Left lobe of liver (tissue), 2 donors: ENCODE measurements at places on chromosomes 11 and 22.

- no peak for DNase-seq
Measured at GRCh38 chr11:117766576-117766975, 30.4 kb downstream of the DSCAML1 start.

- no peak for DNase-seq
Measured at GRCh38 chr11:85951049-85951405, 95.8 kb downstream of the CCDC83 start.

DNA sequence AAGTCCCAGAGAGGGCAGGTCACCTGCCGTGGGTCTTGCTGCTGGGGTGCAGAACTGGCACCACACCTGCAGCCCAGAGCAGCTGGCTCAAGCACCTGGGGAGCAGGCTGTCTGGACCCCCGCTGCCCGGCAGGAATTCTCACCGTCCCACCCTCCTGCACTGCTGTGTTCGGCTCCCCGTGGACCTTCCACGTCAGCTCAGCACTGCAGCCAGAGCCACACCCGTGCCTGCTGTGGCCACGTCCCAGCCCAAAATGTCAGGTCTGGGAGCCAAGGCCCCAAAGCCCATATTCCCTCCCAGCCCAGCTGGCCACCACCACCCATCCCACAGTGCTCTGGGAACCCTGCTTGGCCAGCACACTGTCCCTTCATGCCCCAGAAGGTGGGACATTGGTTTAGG, 28.0 kb upstream of the MYRF start:
- DNase-seq, result no peak

DNA sequence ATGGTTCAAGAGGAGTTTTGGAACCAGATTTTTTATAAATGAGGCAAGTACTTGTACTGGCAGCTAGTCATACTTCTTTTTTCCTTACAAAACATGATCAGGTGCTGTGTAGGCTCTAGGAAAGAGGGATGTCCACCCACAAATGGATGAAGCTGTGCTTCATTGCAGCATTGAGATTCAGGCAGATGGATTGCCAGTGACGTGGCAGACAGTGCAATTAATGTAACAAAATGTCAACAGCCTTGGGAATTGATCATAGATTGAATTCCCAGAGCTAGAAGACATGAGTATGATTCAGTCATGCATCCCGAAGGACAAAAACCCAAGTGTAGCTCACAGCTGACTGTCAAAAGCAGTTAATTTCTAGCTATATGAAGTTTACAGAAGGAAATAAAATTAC, 99.2 kb upstream of the RASSF10 start:
- DNase-seq, result no peak

DNA sequence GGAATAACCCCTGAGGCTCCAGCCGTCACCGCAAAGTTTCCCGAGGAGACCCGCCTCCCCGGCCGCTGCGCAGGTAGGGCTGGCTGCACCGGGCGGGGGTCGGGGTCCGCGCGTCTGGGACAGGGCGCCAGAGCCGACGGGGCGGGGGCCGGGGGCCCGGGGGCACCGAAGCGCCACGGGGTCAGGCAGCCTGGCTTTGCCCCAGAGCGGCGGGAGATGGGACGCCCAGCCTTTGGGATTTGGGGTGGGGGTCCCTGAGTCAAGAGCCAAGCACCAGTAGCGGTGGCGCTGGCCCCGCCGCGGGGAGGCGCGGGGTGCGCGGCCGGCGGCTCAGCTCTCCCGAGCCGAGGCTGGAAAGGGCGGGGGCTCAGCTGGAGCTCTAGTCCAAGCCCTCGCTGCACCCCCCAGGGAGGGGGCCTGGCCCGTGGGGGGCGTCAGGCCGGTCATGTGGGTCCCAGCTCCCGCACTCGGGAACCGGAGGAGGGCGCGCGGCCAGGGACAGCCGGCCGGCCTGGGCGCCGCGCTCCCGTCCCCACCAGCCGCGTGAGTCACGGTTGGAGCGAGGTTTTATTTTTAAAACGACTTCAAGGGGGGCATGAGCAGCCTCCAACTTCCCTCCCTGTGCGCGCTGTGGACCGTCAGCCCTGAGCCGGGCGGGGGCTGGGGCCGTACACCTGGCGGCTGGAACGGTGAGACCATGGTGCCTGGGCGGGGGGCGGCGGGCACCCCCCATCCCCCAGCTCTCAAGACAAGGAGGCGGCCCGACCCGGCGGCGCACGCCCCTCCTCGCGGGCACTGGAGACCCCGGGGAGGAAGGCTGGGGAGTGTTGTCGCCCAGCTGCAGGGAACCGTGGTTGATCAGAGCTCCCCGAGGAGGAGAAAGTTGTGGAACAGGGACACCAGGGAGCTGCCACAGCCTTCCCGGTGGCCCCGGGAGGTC, 626 bp downstream of the FLRT1 start:
- DNase-seq, result no peak

DNA sequence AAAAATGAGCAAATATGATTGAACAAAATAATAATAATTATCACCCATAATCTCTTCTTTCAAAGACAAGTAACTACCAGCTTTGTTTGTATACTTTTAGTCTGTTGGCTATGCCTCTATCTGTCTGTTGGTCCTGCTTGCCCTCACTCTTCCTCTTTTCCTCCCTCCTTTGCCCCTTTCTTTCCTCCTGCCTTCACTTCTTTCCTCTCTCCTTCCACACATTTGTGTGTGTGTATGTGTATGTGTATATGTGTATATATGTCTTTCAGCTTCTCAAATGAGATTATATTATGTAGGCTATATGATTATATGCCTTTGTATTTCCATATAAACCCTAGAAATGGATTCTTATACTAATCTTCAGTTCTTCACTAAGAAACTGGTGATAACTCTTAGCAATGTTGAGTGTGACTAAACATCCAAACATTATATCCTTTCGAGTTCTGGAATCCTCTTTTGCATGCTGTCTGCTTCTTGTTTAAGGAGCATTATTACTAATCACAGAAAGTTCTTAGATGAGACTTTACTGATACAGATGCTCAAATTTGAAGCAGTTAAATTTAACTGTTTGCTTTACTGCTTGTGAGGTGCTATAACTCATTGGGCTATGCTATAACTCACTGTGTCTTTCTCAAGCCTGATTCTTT, 219.1 kb downstream of the TMEM135 start:
- no peak for DNase-seq

- no peak for DNase-seq
Measured at GRCh38 chr22:44369916-44370801, 57.4 kb upstream of the SHISAL1 start.

DNA sequence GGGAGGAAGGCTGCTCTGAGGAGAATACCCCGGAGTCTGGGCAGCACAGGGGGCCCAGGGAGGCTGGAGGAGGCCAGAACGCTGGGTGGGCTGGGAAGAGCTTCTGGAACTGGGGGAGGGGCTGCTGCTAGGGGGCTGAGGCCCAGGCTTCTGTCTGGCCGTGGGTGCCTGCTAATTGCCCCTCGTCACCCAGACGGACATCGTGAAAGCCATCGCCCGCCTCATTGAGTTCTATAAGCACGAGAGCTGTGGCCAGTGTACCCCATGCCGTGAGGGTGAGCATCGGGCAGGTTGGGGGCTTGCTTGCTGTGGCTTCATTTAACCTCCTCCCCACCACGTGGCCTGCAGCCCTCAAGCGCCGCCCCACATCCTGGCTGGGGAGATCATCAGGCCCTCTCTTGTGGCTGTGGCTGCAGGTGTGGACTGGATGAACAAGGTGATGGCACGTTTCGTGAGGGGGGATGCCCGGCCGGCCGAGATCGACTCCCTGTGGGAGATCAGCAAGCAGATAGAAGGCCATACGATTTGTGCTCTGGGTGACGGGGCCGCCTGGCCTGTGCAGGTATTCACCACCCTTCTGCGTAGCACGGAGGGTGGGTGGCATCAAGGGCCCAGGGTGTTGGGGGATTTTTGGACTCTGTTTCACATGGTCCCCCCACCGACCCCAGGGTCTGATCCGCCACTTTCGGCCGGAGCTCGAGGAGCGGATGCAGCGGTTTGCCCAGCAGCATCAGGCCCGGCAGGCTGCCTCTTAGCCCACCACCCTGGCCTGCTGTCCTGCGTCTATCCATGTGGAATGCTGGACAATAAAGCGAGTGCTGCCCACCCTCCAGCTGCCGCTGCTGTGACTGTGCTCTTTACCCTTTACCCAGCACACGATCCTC, 5.2 kb downstream of the NDUFV1 start:
- no peak for DNase-seq

- DNase-seq, result no peak
Measured at GRCh38 chr22:26972286-26972685, 314.9 kb downstream of the MIAT start.

GRCh38 chr11:31001427-31001826, 368.1 kb downstream of the DCDC1 start:
- no peak for DNase-seq

DNA sequence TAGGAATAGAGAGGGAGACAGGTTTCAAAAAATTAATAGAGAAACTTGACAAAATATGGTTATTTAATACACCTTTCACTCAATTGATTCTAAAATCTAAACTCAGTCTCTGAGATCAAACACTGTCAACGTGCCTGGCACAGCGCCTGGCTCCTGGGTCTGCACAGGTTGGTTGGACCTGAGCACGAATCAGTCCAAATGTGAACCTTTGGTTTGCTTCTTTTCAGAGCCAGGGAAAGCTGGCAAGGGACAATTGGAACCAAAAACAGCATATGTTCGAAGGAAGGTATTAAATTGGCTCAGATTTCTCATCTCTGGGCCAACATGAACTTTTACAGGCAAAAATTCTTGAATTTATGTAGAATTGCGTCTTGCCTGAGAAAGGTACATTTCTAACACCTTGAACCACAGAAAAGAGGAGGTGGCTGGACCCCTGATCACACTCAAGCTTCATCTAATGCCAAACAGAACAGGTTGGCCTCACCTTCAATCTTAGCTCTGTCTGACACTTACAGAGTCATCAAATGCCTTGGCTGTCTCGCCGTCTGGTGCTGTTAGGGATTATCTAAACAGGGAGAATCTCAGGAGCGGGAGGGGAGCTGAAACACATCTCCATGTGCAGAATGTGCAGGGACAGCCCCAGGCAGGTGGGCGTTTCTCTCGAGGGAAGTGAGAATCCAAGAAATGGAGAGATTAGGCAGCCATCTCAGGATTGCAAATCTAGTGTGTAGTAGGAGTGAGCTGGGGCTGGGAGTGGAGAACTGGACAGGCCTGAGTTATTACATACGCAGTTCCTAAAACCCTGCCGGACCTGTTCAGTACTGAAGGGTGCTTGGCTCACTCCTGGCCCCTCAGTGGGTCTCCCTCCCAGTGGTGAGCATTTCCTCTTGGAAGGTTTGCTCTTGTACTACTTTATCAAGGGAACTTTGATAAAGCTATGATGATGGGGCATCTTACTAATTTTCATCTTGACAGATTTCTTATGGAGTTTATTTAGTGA, 442.2 kb upstream of the B3GAT1 start:
- DNase-seq, result no peak

GRCh38 chr11:116481126-116481675, 291.6 kb downstream of the BUD13 start:
- no peak for DNase-seq

DNA sequence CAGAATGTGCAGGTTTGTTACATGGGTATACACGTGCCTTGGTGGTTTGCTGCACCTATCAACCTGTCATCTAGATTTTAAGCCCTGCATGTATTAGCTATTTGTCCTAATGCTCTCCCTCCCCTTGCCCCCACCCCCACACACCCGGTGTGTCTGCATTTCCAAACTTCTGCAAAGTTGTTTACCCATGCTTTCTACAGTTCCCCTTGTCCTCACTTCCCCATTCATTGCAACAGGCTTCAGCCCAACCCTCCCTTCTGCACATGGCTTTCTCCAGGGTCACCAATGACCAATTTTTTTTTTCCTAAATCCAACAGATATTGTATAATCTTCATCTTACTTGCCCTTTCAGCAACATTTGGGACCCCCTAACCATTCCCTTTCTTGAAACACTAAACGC, 32.0 kb upstream of the NUP50 start:
- no peak for DNase-seq

DNA sequence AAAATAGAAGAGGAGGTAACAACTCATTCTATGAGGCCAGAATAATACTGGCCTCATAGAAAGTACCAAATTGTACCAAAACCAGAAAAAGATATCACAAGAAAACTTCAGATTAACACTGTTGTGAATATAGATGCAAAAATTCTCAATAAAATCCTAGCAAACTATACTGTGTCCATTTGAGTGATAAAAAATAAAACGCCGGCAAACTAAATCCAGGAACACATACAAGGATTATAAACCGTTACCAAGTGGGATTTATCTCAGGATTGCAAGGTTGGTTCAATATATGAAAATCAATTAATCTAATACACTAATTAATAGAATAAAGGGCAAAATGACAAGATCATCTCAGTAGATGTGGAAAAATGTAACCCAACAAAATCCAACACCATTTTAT, 23.6 kb upstream of the FBXO3 start:
- DNase-seq, result no peak

GRCh38 chr22:43390166-43390565, 21.6 kb upstream of the MPPED1 start:
- DNase-seq, result no peak

- no peak for DNase-seq
Measured at GRCh38 chr11:83257761-83258168, 28.4 kb downstream of the CCDC90B start.

- DNase-seq, result peak; percentile 95
Measured at GRCh38 chr11:126113515-126113957, 50.9 kb upstream of the CDON start.

DNA sequence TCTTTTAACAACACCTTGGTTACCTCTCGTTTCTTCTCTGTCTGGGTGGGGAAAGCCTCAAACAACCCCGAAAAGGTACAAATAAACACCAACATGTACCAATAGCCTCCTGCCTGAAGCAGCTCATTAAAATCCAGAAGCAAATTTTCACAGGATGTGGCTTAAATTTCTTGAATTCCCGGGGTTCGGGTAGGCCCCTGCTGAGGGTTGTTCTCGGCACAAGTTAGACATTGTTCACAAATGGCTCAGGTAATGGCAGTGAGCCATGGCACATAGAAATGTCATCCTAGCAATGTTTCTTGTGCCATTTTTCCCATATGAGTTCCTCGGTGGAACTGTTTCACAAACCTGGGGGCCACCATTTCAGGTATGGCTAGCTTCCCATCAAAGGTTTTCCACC, 19.7 kb upstream of the GLYATL1 start:
- no peak for DNase-seq

- no peak for DNase-seq
Measured at GRCh38 chr11:16876837-16877236, 137.4 kb downstream of the PLEKHA7 start.

DNA sequence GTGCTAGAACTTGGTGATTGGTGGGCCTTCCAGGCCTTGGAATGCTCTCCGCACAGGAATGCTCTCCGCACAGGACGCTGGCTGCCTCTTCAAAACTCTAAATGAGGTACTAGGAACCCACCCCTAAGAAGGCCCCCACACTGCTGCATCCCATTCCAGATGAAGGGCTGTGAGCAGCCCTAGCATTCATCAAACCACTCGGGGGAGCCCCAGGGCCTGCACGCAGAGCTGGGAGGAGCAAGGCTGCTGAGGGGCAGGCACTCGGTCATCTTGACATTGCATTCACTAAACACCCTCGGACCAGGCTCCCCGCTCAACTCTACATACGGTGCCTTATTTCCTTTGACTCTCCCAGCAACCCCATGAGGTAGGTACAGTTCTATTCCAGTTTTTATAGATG, 49.2 kb upstream of the EMID1 start:
- DNase-seq, result peak; percentile 19
